Spleen (tissue), 13 donors: ENCODE measurements at places on chromosomes 1 and 21. TPM values are rescaled to one million over a fixed set of nuclear protein-coding genes. Genes with fewer than 3 reads are reported as not detected.

The LRRC53 gene
- not detected for polyA plus RNA-seq

The KRTAP21-2 gene
- not detected for polyA plus RNA-seq

The TTC39A gene
- 0.43 TPM for polyA plus RNA-seq

- H3K4me3 ChIP-seq: no peak overlapping the region
- peak; percentile 32 for DNase-seq
- H3K27me3 ChIP-seq: no peaks in the 10 kb centered on the region
- peaks cover 20% of the 10 kb centered on the region for H3K4me1 ChIP-seq
- peaks cover 57% of the 10 kb centered on the region for H3K36me3 ChIP-seq
Observed at GRCh38 chr1:26946270-26946669, 14.0 kb downstream of the KDF1 start.

DNA sequence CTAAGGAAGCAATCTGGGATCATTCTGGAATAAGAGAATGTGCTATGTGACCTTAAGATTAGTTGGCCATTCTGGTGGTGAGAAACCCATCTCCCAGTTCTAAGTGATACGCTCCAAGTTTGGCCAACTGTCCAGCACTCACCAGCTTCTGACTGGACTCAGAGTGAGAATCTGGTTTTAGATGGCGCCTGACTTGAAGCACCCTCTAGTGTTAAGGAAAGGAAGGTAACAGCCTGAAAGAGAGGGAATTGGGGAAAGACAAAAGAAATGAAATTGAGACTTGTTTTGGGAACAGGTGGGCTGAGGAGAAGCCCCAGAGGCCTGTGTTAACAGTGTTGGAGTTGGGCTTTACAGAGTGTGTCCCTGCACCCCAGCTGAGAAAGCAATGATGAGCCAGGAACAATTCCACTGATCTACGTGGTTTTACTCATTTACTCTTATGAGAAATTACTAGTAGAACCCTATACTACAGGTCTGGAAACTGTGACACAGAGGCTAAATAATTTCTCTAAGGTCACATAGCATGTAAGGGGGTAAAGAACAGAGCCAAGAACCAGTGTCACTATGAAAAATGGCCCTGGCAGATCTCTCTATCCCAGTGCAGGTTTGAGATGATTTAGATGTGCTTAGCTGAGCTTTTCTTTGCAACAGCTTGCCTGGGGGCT, 9.3 kb upstream of the FCAMR start:
- H3K4me1 ChIP-seq: no peaks in the 10 kb centered on the region
- DNase-seq: no peak
- no peaks in the 10 kb centered on the region for H3K36me3 ChIP-seq
- H3K27me3 ChIP-seq: no peaks in the 10 kb centered on the region
- no peak overlapping the region for H3K27ac ChIP-seq
- H3K4me3 ChIP-seq: no peak overlapping the region

DNA sequence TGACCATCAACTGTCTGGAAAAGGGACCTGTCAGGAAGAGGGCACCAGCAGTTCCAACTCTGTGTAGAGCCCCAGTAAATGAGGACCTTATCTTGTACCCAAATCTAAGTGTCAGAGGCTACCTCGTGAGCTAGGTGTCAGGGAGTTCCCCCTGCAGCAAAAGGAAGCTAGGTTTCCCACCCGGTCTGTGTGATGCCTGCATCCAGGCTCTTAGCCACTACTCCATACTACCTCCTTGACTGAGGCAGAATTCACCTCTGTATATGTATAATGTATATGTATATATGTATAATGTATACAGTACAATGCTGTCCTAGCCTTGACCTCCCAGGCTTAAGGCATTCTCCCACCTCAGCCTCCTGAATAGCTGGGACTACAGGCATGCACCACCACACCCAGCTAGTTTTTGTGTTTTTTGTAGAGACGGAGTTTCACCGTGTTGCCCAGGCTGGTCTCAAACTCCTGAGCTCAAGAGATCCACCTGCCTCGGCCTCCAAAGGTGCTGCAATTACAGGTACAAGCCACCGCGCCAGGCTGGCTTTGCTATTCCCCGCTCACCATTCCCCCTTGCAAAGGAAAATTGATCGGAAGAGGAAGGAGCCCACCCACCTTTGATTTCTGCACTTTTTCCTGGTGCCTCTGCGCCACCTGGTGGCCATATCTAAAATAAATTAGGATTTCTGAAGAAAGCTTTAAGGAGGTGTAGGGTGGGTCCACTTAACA, 15.7 kb upstream of the LUZP1 start:
- no peak overlapping the region for H3K27ac ChIP-seq
- H3K27me3 ChIP-seq: no peaks in the 10 kb centered on the region
- H3K4me1 ChIP-seq: peaks cover 5% of the 10 kb centered on the region
- DNase-seq: no peak

- H3K36me3 ChIP-seq: peaks cover 100% of the 10 kb centered on the region
- no peaks in the 10 kb centered on the region for H3K27me3 ChIP-seq
- no peaks in the 10 kb centered on the region for H3K4me1 ChIP-seq
- DNase-seq: no peak
- no peak overlapping the region for H3K27ac ChIP-seq
Observed at GRCh38 chr1:236861560-236862218, 66.6 kb downstream of the MTR start.

DNA sequence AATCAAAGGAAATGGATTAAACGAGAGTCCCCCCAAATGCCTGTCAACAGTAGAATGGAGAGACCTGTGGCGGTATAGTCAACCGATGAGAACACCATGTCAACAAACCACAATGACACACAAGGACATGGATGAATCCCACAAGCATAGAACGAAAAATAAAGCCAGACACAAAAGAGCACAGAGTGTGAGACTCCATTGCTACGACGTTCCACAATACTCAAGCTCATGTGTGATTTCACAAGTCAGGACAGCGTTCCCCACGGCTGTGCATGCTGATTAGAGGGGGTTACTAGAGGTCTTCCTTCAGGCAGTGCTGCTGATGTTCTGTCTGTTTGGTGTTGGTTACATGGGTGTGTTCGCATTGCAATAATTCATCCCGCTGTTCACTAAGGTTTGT, 5.8 kb upstream of the PLA2G2D start:
- no peak overlapping the region for H3K4me3 ChIP-seq
- no peaks in the 10 kb centered on the region for H3K27me3 ChIP-seq
- H3K36me3 ChIP-seq: no peaks in the 10 kb centered on the region

- DNase-seq: peak; percentile 82
- H3K4me1 ChIP-seq: peaks cover 24% of the 10 kb centered on the region
- no peak overlapping the region for H3K4me3 ChIP-seq
- H3K27me3 ChIP-seq: no peaks in the 10 kb centered on the region
- H3K36me3 ChIP-seq: no peaks in the 10 kb centered on the region
- H3K27ac ChIP-seq: peak overlapping the region; percentile 5
Observed at GRCh38 chr1:54287176-54287650, 87.2 kb downstream of the MRPL37 start.
